ENCODE measurements at places on chromosomes 6 and 20.

DNA sequence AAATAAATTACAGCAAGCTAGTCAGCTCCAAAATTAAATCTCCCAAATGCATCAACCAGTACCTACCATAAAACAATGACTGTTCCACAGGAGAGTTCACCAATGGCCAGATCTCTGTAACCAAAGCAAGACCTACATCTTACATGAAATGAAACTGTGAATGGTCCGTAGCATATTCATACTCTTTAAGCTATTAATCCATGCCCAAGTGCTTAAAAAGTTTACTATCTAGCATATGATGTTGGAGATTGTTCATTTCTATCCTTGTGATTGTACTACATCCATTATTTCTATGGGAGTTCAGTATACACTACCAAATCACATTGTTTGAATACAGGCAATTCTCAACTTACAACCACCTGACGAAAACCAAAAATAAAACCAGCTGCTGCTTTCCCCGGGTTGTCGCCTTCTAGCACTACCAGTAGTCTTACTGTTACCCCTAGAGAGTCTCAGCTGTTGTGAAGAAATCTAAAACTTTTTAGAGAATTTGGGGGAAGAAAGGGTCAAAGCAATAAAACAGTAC is 38.0 kb downstream of the HIVEP2 start:
- no peak for DNase-seq

- no peak for DNase-seq
Observed at GRCh38 chr6:111269401-111269970, 182.2 kb downstream of the SLC16A10 start.

DNA sequence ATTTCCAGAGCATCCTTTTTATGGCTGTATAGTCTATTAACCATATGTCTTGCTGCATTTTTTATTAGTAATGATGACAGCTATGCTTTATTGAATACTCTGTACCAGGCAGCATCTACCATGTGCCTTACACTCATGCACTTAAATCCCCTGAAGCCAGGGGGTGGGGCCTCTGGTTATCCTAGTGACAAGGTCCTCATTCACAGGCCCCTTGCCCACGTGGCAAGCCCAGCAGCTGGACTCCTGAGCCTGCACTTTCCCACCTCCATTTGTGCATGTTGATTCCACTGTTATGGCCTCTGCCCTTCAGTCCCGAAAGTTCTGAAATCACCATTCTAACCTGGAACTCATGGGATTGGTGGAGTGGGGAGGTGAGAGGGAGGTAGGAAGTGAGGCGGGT is 22.3 kb downstream of the ACTR5 start:
- DNase-seq = no peak

DNA sequence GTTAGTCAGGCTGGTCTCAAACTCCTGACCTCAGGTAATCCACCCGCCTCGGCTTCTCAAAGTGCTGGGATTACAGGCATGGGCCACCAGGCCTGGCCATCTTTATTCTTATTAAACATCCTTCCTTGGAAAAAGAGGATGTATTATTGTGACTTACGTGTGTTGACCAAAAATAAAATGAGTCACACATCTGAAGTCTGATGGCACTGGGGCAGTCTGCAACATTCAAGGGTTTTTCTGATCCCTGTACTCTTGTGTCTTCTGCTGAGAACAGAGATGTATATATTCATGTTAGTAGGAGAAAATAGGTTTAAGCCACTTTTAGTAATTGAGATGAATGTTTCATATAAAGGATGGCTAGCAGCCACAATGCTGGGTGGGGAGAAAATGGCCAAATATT is 129.9 kb upstream of the RIPOR2 start:
- no peak for DNase-seq

DNA sequence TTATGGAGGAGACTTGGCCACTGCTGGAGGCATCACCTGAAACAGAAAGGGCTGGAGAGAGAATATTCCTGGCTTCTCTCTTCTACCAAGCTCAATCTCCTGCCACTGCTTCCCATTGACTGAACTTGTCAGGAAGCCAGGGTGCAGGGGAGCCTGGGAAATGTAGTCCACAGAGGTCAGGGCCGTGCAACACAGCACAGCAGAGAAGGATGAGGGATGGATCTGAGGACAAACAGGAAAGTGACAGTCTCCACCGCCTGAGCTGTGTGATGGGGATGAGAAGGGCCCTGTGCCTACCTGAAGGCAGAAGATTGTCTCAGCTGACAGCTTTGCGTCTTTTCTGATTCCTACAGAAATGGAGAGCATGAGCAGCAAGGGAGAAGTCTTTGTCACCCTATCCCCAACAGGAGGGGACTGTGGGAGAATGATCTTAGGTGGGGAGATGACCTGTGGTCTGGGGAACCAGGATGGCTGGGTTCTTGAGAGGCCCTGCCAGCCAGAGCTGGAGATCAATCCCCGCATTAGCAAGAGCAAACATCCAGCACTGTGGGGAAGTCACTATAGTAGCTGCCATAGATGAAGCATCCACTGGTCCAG is 114.2 kb downstream of the SNX5 start:
- DNase-seq = no peak

DNA sequence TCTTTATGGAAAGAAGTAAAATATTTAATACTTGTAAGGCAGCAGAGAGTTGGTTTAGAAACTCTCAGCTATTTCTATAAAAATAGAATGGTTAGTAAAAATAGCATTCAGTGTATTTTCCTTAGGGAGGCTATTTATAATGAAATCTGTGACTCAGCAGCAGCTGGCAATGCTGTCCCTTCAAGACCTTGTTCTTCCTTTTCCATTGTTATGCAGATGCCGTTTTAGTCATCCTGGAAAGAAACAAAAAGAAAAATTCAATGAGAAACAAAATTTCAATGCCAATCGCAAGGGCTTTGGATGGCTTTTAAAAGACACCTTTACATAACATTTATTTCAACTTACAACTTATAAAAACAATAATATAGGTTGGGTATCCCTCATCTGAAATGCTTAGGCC is 17.5 kb downstream of the MPC1 start:
- DNase-seq = no peak

GRCh38 chr20:57693002-57693582 is 16.7 kb downstream of the PMEPA1 start:
- DNase-seq = no peak

DNA sequence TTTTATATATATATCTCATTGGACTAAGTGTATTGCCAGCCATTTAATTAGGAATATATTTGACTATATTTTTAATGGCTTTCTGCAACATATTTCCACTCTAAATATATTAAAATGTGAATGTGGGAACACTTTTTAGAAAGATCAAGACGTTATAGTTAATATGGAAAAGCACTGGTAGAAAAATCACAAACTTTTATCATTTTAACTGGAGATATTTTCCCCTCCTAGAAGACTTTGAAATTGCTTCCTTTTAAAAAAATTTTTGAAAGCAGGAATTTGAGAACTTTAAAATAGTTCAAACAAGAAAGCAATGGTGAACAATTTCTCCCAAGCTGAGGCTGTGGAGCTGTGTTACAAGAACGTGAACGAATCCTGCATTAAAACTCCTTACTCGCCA is at the start of gene TAAR9:
Gene TAAR9, plus strand, starts transcription at position 301 of the 400 bp plus-strand sequence. Its CDS starts 13 bp downstream, at position 314.
- no peak for DNase-seq

DNA sequence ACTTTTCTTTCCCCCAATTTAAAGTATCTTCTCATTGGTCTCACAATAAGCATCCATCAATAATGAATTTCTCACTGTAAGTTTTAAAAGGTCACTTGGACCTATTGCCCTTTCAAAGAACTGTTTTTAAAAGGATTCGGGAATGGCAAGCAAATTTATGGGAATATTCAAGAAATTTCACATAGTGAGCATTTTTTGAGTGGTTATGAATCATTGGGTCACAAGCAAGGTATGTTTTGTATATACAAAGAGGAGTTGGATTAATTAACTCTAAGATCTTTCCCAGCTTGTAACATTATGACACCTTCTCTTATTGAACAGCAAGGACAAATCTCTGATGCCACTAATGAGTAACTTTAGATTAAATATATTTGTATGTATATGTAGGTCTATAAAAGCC is 165.0 kb downstream of the MOXD1 start:
- DNase-seq = no peak

GRCh38 chr6:141117874-141118273 is 1014.9 kb upstream of the GJE1 start:
- DNase-seq = no peak

DNA sequence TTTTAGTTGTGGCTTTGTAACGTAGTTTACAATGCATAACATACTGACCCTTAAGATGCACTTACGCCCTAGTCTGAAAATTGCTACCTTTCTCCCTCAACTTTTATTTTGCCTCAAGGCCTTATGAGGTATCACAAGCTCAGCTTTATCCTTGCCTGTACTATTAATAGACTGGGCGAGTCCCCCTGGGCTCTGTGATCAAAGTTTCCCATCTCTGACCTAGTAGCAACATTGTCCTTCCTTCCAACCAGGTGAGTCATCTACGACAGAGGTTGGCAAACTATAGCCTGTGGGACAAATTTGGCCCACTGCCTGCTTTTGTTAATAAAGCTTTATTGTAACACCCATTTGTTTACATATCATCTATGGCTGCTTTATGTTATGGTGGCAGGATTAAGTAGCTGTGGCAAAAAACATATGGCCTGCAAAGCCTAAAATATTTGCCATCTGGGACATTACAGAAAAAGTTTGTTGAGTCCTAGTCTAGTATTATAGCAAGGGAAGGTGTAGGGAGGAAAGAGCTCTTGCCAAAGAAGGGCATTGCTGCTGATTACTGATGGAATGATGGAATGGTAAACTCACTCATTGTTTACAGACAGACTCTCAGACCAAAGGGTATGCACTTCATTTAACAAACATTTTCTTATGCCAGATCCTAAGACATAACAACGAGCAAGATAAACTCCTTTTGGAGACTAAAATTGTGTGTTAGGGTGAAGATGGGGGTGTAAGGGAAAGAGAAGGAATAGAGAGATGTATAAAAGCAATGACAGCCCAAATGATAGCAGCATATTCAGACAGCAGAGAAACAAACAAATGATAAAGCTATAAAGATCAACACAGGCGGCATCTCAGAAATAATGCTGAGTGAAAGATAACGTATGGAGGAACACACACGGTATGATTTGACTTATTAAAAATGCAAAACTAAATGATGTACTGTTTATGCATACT is 74.2 kb downstream of the SLC22A23 start:
- no peak for DNase-seq

DNA sequence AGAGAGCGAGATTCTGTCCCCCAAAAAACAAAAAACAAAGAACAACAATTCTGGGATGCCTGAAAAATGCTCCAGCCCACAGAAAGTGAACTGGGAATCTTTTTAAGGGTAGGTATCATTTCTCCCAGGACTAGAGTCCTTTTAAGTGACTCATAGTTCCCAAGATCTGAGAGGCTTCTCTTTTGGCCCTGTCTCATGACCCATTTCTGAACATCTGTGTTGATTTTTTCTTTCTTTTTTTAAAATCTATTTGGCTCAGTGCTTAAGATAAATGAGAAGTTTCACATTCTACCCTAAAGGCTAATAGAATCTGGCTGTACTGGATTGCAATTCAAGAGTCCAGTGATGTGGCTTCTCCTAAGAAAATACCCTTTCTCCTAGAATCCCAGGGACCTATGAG is 217.6 kb upstream of the FOXQ1 start:
- DNase-seq = no peak

DNA sequence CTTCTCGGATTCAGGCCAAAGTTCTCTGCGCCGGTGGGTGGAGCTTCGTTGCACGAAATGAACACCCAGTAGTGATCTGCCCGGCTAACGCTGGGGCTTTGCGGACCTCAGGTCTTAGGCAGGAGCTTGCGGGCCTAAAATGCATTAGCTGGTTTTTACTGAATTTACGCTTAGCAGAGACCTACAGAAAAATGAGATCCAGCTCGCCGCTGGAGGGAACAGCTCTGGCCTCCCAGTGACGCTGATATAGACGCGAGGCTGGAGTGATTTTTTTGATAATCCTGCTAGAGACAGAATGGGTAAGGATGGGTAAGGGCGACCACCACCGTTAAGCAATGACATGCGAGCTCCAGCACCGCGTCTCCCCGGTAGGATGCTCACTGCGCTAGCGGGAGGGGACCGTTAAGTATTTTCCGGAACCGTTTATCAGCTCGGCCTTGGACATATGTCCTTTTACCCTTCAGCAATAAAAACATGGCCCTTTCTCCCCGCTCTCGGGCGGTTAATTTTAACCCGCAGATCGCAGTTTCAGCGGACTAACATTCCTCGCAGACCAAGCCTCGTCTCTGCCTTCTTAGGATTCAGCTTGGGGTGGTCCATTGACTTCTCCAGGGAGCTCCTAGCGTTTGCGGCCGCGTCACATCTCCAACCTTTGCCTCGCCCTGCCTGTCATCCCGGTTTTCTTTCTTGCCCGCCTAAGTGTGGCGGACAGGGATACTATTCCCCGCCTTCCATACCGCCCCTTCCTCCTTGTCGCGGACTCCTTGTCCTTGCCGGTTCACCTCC is 109.3 kb downstream of the GPX5 start:
- DNase-seq = no peak

DNA sequence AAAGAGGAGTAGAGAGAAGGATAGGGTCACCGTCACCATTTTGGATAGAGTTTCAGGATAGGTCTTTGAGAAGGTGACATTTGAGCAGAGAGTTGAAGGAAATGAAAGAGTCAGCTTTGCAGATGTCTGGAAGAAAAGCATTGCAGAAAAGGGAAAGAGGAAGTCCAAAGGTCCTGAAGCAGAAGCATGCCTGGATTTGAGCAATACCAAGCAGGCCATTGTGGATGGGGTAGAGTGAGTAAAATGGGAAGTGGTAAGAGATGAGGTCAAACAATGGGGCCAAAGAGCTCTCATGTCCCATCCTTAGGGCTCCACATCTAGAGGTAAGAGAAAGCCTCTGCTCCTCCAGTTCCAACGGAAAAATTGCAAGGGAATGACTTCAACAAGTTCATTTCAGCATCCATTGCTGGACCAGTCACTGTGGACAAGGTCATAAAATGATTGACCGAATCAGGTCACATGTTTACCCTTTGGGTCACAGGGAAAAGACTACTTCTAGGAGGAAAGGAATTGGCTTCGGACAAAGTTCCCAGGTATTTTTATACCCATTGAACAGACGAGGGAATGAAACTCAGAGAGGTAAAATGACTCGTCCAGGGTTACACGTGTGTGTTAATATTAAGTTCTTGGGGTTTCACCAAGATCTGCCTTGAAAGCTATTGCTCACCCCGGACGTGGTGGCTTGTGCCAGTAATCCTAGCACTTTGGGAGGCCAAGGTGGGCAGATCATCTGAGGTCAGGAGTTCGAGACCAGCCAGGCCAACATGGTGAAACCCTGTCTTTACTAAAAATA is 6.6 kb upstream of the SAMHD1 start:
- DNase-seq = no peak

DNA sequence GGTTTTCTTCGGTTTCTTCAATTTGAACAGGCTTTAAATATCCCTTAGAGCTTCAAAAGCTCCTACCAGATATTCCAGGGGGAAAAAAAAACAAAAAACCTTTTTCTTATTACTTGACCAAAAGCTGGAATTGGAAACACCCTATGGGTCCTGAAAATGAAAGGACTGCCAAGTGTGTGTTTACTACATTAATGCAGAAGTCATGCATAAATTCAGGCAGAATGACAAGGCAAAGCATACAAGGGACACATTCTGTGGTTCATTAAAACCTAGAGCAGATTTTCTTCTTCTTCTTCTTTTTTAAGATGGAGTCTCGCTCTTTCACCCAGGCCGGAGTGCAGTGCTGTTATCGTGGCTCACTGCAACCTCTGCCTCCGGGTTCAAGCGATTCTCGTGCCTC is 119.1 kb downstream of the GMDS start:
- no peak for DNase-seq

GRCh38 chr6:40399888-40400457 is 187.2 kb downstream of the LRFN2 start:
- no peak for DNase-seq

GRCh38 chr20:37649676-37650370 is 44.0 kb upstream of the CTNNBL1 start:
- DNase-seq = no peak

GRCh38 chr6:4358414-4359107 is 223.2 kb upstream of the ECI2 start:
- DNase-seq = no peak

GRCh38 chr6:5085648-5086293 is 630 bp downstream of the PPP1R3G start:
- no peak for DNase-seq

Measured in chondrocyte (in vitro differentiated cells).